ENCODE measurements at places on chromosomes 1 and 21. TPM values are rescaled to one million over a fixed set of nuclear protein-coding genes. Genes with fewer than 3 reads are reported as not detected.
A peak's percentile ranks its signal among the peaks of the same experiment; 100 is the strongest.

SPRTN gene
- total RNA-seq = 13.9 TPM

UBE2Q1 gene
- total RNA-seq = 32.0 TPM

INTS3 gene
- total RNA-seq = 20.7 TPM

DNA sequence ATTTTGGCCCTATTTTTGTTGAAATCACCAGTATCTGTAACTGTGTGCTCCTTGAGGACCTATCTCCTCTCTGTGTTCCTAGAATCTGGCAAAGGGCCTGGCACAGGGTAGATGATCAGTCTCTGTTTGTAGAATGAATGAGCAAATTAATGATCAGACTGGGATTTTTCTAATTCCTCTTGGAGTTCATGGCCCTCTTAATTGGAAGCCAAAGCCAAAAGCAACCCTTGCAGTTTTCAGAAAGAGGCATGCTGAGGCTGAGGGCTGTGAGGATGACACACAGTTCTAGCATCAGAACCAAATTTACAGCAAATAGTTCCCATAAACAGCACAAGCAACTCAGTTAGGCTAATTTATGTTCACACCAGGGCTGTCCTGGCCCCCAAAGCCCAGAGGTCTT, 111.1 kb upstream of the BEND5 start:
- DNase-seq = no peak

DNA sequence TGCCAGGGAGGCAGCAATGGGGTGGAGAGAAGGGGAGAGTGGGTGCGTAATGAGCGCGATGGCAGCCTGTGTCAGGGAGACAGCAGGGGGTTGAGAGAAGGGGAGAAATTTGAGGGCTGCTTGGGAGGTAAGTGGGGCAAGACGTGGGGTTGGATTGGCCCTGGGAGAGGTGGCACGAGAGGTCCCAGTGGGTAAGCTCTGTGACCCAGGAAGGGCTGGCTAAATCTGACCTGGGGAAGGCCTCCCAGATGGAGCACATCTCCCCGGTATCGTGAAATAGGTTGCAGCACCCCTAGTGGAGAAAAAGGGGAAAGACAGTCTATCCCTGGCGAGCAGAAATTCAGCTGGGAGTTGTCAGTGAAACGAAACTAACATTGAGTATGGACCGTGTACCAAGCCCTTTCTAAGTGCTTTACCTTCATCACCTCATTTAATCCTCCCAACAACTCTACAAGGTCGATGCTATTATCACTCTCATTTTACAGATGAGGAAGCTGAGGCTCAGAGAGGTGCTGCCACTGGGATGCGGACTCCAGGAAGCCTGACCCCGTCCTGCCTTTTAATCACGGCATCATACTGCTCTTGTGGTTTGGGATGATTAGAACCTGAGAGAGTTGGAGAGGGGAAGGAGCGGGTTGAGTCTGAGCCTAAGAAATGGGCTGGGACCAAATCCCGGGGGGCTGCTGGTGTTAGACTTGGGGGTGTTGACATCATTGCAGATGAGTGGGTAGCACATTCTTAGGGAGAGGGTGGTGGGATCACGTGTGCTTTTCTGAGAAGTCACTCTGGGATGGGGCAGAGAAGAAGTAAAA, 56.6 kb upstream of the RPL11 start:
- DNase-seq = peak; percentile 66

GRCh38 chr1:109441069-109441468, 14.8 kb upstream of the PSMA5 start:
- DNase-seq = no peak

DNA sequence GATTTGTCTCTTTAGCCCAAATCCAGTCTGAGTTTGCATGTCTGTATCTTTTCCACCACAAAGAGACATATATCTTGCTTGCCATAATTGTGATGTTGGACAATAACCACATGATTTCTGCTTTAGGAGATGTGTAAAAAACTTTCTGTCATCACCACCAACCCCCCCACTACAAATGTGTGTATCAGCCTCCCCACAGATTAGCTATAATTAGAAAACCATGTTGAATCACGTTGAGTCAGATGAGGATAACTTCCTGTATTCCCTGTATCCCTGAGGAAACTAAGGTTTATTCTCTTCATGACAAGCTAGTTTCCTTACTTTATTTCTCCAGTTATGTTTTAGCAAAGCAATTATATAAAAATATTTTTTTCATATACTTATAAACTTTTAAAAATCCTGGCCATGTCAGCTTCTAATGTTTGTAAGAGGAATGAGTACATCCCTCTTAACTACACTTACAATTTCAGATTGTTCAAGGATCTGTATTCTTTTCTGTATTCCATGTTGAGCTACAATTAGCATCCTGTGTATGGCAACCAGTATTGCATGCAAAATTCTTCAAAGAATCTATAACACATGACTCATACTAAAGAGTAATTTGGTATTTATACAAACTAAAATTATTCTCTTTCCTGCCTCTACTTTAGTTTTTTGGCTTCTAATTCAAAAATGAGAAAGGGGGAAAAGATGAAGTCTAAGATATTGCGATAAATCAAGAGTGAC, 143.0 kb downstream of the FMN2 start:
- no peak for DNase-seq

GRCh38 chr1:192527111-192527795, 48.3 kb upstream of the RGS1 start:
- DNase-seq = no peak

DNA sequence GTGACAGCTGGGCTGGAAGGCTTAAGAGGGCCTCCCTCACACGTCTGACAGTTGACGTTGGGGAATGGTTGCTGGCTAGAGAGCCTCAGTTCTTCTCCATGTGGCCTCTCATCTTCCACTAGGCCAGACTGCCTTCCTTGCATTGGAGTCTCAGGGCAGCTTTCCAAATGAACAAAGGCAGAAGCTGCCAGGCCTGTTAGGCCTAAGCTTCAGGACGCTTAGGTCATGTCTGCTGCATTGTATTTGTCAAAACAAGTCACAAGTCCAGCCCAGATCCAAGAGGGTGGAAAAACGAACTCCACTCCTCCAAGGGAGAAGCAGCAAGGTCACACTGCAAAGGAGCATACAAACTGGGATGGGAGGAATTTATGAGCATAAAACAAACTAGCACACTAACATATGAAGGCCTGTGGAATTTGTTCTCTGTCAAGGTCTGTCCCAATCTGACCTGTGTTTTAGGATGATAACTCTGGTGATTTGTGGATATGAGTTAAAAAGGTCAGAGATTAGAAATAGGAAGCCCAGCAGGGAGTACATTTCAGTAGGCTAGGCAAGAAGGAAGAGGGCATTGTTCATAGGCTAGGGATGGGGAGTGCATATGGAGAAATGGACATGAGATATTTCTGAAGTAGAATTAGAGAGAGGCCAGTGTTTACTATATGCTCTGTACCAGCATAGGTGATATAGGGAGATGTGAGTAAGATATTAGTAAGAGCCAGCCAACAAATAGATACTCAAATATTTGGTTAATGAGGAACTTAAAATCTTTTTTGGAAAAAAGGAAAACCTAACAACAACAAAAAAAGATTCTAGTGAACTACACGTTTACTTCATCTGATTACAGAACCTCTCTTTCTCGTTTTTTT, 29.1 kb upstream of the CNN3 start:
- DNase-seq = no peak

DNA sequence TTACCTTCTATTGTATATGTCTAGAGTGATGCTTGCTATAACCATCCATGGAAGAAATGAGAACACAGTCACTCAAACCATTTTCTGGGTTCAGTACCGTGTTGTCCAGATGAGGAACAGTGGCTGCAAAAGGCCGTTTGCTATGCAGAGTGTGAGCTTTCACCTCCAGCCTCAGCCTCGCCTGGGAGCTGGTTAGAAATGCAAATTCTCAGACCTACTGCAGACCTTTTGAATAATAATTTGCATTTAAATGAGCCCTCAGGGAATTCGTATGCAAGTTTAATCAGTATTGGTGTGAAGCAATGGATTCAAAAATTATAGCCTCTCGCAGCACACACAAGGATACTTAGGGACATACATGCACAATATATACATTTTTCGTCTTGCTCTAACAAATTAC, 24.1 kb downstream of the KCNJ15 start:
- DNase-seq = no peak
